ENCODE measurements at places on chromosomes 12 and 14. TPM values are rescaled to one million over a fixed set of nuclear protein-coding genes. Genes with fewer than 3 reads are reported as not detected.

DNA sequence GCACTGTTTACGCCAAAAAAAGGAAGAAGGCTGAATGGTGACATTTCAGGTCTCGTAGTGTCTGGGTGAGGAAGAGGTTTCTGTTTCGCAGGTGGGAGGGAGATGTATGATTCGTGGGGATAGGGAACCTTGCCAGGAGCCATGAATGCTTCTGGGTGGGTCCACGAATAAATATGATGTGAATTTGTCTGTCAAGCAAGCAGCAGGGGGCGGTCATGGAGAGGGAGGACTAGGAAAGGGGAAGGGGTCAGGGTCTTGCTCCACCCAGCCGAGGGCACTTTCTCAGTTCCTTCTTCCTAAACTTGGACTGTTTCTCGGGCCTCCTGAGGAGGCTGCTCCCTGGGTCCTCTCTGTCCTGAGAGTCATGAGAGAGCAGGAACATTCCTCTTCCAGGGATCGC is 72.5 kb downstream of the LGMN start:
- DNase-seq = no peak

DNA sequence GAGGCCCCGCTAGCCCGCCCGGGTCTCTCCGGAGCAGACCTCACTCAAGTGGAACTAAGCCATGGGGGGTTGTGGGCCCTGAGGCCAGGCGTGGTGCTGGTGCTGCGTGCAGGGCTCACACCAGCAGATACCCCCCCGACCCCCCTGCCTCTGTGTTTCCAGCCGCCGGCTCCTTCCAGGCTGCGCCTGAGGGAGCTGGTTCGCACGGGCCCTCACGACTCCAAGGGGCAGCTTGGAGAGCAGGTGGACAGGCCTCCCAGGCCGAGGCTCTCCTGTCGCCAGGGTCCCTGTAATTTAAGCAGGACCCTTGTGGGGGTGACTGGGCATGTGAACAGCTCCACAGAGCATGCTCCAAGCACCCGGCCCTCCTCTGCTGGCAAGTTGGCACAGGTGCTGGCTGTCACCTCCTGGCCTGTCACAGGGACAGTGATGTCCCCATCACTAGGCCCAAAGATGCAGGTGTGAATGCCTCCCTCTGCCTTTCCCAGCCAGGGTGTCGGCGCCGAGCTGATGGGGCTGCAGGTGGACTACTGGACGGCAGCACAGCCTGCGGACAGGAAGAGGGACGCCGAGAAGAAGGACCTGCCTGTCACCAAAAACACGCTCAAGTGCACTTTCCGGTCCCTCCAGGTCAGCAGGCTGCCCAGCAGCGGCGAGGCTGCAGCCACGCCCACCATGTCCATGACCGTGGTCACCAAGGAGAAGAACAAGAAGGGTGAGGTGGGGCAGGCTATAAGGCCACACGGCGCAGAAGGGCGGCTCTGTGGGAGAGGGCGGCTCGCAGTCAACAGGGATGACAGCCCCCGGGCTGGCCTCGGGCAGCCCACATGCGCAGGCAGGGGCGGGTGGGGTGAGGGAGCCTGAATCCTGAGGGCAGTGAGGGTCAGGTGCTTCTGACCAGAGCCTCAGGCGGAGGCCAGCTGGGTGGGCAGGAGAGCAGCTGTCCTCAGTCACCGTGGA is 5.9 kb upstream of the TEX22 start:
- DNase-seq = no peak

- no peak for DNase-seq
Measured at GRCh38 chr14:94165744-94166143, 8.4 kb upstream of the PPP4R4 start.

- no peak for DNase-seq
Measured at GRCh38 chr14:87368751-87369150, 624.2 kb downstream of the GALC start.

DNA sequence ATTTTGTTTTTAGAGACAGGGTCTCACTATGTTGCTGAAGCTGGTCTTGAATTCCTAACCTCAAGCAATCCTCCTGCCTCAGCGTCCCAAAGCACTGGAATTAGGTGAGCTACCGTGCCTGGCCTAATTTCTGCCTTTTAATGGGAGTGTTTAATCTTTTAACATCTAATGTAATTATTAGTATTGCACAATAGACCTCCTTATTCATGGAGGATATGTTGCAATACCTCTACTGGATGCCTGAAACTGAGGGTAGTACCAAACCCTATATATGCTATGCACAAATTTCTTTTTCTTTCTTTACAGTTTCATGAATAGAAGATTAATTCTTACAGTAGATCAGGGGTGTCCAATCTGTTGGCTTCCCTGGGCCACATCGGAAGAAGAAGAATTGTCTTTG is 47.8 kb downstream of the MYRFL start:
- DNase-seq = no peak

GRCh38 chr12:69905801-69906200 is 80.8 kb downstream of the MYRFL start:
- no peak for DNase-seq

- DNase-seq = no peak
Measured at GRCh38 chr14:37195327-37195726, 2.4 kb upstream of the MIPOL1 start.

GRCh38 chr14:99383472-99384449 is 96.9 kb downstream of the SETD3 start:
- DNase-seq = no peak

- no peak for DNase-seq
Measured at GRCh38 chr12:42486407-42486806, 103.1 kb downstream of the PRICKLE1 start.

DNA sequence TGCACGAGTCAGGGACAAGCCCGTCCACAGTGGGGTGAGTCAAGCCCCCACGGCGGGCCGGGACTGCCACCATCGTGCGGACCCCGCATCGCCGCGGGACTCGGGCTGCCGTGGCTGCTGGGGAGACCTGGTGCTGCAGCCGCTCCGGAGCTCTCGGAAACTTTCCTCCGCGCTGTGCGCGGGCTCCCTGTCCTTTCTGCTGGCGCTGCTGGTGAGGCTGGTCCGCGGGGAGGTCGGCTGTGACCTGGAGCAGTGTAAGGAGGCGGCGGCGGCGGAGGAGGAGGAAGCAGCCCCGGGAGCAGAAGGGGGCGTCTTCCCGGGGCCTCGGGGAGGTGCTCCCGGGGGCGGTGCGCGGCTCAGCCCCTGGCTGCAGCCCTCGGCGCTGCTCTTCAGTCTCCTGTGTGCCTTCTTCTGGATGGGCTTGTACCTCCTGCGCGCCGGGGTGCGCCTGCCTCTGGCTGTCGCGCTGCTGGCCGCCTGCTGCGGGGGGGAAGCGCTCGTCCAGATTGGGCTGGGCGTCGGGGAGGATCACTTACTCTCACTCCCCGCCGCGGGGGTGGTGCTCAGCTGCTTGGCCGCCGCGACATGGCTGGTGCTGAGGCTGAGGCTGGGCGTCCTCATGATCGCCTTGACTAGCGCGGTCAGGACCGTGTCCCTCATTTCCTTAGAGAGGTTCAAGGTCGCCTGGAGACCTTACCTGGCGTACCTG is 1.1 kb downstream of the PDE3A start:
- peak; percentile 94 for DNase-seq

GRCh38 chr14:68661226-68662225 is 131.3 kb downstream of the ZFP36L1 start:
- no peak for DNase-seq

DNA sequence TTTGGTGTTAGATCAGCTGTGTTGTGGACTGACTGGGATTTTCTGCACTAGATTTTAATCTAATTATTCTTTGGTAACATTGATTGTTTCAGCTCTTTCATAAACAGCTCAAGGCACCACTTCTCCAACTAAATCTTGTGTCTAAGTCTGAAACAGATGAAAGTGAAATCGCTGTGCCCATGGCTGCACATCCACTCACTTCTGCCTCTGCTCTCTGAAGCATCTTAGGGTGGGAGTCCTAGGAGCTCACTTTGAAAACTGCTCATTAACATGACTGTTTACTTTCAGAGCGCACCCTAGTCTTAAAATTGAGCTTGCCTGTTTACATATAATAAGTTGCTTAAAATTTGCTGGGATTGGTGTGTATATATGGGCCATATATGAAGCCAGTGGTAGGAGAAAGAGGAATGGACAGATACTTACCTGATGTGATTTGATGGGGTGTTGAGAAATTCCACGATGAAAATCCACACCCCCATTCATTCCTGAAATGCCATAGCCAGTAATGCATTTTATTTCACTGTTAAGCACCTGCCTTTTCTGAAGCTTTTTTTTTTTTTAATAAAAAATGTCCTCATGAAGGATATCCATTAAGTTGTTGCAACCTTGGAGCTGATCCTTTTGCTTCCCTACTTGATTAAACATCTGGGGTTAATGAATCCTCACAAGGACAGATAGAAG is 52.8 kb downstream of the PPFIBP1 start:
- no peak for DNase-seq

GRCh38 chr12:117261247-117261646 is 71.0 kb upstream of the FBXO21 start:
- DNase-seq = no peak

DNA sequence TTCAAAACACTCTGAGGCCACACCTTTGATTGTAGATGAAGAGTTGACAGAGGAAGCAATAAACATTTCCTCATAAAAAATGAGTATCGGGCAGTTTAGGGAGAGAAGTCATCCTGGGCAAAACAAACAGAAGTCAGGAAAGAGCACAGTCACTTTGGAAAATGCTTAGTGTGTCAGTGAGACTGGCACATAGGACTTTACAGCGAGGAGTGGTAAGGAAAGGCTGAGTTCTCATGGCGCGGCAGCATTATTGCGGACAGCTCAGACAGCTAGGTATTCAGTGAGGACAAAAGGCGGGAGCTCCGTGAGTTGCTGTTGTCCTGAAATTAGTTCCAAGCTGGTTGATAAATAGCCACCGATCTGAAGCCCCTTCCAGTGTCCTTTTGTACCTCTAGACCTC is 229.9 kb downstream of the SNAPC1 start:
- DNase-seq = no peak

DNA sequence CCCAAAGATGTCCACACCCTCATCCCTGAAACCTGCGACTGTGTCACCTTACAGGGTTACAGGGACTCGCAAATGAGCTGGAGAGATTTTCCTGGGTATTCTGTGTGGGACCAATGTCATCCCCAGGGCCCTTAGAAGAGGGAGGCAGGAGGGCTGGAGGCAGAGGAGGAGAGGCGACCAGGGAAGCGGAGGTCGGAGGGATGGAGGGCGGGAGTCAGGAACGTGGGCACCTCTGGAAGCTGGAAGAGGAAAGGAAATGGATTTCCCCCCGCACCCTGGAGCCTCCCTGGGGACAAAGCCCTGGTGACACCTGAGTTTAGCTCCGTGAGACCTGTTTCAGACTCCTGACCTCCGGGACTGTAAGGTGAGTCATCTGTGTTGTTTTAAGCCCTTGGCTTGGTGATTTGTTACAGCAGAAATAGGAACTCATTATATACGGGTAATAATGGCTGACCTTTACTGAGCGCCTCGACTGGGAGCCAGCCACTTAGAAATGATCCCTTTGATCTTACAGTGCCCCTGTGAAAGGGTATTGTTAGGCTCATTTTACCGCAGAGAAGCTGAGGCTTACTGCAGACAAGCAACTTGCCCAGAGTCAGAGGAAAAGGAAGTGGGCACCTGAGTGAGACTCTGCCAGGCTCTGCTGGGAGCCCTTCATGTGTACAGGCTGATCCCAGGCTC is 29.3 kb upstream of the FZD10 start:
- DNase-seq = peak; percentile 69

- DNase-seq = no peak
Measured at GRCh38 chr14:100669468-100669867, 57.2 kb upstream of the DLK1 start.

GRCh38 chr14:74984236-74985027 is 18.3 kb upstream of the EIF2B2 start:
- DNase-seq = no peak

DNA sequence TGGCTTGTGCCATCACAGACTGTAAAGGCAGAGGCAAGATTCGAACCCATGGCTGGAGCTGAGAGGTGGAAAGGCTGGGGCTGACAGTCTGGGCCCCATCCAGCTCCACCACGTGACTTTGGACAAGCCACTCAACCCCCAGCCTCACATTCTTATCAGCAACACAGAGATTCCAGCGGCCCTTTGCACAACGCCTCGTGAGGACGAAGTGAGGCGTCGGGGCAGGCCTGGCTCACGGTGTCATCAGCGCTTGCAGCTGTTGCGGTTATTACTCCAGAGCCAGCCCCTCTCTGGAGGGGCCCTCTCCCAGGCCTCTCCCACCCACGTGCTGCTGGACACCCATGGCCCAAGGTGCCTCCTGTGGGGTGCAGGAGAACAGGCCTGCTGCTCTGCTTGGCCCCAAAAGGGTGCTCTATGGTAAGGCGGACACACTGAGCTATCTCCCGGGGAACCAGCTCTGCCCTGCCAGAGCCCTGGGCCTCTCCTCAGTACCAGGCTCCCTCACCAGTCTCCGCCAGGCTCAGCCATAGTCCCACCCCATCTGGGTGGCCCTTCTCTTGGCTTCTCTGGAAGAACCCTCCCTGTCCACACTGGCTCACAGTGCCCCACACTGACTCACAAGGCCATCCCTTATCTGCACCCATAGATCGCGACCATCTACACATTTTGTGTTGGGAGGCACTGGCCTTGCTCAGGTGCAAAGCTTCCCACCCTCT is 21.1 kb downstream of the CHGA start:
- peak; percentile 81 for DNase-seq

GRCh38 chr14:92041203-92041602 is 1.3 kb upstream of the TRIP11 start:
- no peak for DNase-seq

HOXC4 gene
- 19.4 TPM for total RNA-seq

PAX9 gene
- total RNA-seq = not detected

MUCL1 gene
- not detected for total RNA-seq

KRT6C gene
- not detected for total RNA-seq

NAV3 gene
- total RNA-seq = 17.4 TPM

GDF3 gene
- not detected for total RNA-seq

BATF gene
- total RNA-seq = 2.5 TPM

Data from posterior vena cava (tissue), 2 donors.